ENCODE measurements at places on chromosomes 3 and 15.

- no peak for DNase-seq
These were observed 29.1 kb upstream of the PDZRN3 start for GRCh38 chr3:73653877-73654276.

DNA sequence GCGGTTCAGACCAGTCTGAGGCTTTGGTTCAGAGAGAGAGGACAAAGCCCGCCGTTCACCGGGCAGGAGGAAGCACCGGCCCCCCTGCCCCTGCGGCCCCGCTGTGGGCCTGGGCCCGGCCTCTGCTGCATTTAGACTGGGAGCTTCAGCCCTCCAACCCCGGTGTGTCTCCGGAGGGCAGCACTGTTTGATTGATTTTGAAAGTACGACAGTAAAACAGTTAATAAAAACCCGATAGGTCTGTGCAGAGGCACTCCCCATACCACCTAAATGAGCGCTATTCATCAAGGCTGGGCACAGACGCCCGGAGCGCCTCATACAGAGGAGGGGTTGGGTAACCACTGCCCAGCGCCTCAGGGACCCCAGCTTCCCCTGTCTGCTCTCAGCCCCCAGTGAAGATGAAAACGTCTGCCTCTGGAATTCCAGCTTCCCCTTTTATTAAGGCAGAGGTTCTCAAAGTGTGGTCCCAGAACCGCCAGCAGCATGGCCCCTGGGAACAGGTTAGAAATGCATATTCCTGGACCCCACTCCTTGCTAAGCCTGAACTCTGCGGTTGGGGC lies 256.7 kb upstream of the TLE3 start:
- DNase-seq = no peak

- no peak for DNase-seq
These were observed 36.5 kb upstream of the BCL2A1 start for GRCh38 chr15:80007532-80007931.

DNA sequence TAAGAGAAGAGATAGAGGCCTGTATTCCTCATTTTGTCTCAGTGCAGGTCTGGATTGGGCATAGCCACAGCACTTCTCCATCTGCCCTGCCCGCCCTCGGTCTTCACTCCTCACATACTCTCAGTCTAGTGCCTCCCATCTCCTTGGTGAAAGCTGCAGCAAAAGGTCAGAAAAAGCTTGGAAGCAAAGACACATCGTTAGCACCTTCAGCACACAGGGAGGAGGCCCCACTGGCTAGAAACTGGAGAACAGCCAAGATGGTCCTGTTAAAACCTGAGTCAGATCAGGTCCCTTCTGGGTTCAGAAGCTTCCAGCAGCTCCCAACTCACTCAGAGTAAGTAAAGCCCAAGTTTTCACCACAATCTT lies 1.6 kb upstream of the KLF15 start:
- DNase-seq = no peak

GRCh38 chr3:96416549-96417255 lies 397.7 kb upstream of the EPHA6 start:
- DNase-seq = no peak

- no peak for DNase-seq
These were observed 490.5 kb upstream of the NR2F2 start for GRCh38 chr15:95840004-95840403.

GRCh38 chr15:91522605-91523332 lies 330.7 kb upstream of the SLCO3A1 start:
- no peak for DNase-seq

DNA sequence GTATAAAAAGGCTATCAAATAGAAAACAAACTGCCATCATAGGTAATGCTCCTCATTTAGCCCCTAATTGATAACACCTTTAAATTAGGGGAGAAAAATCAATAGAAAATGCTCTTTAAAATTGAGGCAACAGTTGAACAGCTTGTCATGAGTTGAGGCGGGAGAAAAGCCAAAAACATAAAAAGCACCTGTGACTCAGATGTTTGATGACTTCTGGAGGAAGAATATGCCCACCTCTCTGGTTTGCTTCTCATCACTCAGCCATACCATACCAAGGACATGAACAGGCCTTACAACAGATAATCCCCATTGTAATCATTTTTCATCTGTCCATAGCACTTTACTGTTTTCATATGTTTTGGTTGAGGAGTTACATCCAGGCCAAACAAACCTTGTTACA lies 246.0 kb downstream of the MYRIP start:
- no peak for DNase-seq

DNA sequence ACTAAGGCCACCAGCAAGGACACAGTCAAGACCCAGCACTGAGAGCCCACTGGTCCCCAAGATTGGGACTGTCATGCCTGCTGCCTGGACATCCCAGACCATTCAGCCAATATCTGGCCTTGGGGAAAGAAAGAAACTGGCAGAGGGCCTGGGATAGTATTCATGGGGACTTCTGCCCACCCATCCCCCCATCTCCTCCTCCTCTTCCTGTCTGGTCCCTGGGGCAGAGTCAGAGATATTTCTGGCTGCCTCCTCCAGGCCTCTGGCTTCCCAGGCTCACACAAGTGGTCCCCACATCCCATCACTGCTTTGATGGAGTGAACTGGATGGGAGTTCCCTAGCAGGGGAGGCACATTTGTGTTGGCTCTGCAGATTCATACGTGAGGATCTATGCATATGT lies 4.2 kb upstream of the RASL12 start:
- no peak for DNase-seq

DNA sequence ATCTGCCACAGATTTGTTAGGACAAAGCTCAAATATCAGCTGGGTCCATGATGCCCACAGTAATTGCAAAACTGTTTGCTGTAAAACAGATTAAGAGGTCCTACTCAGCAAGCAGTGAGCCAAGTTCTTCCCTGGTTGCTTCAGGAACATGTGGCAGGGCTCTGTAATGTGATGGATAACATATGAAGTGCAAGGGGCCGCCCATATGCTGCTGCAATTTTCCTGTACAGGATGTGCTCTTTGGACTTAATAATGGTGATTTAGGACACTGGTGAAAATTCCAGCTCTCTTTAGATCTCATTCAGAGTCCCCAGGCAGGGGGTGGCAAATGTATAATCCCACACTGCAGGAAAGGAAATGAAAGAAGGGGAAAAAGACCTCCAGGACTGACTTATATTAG lies 289.4 kb downstream of the LSAMP start:
- DNase-seq = no peak

GRCh38 chr3:61597906-61598305 lies 36.5 kb downstream of the PTPRG start:
- no peak for DNase-seq

DNA sequence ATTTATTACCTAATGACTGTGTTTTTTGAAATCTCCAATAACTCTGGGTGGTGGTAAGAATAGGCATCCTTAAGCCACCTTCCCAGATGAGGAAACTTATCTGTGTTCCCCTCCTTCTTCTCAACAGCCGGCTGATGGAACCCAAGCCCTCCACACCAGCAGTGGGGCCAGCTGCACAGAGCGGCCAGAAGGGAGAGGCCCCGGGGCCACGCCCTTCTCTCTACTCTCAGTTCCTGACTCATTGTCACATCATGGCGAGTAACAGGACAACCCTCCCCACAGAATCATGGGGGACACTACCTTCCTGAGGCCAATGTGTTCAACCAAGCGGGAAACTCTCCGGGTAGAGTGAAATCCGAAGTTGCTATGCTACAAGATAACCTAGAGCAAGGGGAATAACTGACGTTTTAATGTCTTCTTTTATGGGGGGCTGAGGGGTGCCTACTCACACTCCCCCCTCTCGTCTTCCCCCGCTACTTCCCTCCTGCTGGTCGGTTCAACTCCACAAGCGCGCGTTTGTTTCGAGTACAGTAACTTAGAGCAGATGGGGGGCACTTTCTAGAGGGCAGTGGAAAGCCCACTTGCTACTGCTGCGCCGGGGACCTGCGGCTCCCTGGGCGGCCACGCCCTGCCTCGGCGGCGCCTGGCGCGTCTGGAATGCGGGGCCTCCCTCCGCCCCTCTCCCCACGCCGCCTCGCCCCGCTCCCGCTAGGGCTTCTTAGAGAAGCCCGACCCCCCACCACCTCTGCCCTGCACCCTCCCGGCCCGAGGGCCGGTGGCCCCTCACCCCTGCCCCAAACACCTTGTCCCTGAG lies 621 bp downstream of the ANXA2 start:
- peak; percentile 84 for DNase-seq

DNA sequence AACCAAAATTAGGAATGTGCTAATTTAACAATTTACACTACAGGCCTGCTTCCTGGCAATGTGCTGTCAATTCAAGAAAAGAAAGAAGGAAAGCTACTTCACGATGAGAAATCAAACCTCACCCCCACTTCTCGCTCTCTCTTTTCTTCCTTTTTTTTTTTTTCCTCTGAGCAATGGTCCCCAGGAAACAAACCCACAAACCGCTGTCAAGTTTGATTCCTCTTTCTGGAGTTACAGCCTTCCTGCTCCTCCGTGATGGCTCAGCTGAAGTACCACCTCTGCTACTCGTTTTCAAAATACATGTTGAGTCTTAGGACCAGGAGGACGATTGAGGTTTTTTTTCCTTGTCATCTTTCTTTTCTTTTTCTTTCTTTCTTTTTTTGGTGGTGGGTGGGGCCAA lies 3.4 kb upstream of the TRIM71 start:
- no peak for DNase-seq

DNA sequence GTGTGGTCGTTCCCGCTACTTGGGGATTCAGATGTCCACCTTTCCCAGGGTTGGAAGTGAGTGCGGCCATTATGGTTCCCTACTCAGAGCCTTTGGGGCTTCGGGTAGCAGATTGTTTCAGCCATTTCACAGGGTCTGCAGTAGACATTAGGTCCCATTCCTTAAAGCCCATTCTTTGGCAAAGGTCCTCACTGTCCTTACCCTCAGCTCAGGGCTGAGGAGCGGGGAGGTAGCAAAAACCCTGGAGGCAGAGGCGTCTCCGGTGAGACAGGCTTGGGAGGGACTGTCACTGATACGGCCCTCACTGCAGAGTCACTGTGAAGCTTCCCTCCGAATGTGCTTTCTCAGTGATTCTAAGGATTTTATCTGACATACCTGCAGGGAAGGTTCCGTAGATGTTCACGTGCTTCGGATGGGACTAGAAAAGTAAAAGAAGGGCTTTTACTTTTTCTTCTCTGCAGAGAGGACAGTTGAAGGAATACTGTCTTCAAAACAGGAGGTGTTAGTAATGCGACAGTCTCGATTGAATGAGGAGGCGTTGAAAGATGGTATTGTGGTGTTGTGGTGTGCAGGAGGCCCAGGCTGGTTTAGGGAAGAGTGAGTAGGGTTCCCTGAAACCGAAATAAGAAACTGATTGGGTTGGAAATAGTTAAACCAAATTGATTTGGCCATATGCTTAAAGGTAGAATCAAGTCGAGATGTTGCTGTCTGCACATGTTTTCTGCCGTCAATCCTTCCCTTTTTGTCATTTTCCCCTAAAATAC lies 630 bp downstream of the ATP6V1A start:
- no peak for DNase-seq

DNA sequence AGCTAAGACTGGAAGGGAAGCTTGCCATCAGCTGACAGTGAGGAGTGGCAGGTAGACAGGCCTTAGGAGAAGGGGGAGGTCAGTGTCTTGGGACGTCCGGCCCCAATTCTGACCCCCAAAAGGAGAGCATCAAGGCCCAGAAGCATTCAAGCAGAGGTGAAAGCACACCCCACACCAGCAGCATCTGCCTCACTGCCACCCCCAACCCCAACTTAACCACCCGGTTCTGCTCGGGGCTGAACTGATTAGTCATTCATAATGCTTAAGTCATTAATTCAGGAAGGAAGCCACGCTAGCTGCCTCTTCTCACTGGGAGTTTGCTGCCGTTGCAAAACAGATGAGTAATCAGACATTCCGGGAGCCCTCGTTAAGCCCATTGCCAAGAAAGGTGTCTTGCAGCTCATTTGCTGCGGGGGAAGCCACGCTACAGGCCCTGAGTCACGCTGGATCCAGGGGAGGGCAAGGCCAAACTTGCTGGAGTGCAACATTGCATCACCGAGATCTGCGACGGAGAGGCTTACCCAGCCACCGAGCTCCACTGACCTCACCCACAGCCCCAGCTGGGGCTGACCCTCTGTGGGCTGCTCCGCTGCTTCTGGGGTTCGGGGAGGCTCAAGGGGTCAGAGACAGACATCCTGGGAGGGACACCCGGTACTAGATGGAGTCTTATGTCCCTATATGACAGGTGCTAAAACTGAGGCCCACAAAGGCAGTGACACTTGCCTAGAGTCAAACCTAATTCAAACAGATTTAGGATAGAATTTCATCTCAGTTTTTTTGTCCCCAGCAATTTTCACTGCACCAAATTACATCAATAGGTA lies 46.4 kb upstream of the HES1 start:
- DNase-seq = peak; percentile 63

GRCh38 chr3:10226293-10226692 lies 22.0 kb upstream of the TATDN2 start:
- no peak for DNase-seq

DNA sequence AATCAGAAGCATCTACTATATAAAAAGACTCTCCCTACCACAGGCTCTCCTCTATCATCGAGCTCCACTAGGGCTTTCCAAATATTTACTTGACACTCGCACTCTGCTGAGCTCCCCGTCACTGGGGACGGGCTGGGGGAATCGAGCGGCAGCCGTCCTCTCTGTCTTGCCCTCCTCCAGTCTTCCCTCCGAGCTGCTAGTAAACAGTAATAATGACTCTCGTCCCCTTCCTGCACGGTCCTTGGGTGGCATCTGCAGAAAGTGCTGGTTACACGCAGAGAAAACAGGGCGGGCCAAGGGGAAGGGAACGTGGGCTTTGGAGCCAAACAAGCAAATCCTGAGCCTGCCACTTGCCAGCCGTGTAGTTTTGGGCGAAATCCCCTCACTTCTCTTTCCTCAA lies 96.6 kb downstream of the LRIG1 start:
- DNase-seq = no peak

GRCh38 chr15:96268442-96269204 lies 61.9 kb upstream of the NR2F2 start:
- DNase-seq = no peak

DNA sequence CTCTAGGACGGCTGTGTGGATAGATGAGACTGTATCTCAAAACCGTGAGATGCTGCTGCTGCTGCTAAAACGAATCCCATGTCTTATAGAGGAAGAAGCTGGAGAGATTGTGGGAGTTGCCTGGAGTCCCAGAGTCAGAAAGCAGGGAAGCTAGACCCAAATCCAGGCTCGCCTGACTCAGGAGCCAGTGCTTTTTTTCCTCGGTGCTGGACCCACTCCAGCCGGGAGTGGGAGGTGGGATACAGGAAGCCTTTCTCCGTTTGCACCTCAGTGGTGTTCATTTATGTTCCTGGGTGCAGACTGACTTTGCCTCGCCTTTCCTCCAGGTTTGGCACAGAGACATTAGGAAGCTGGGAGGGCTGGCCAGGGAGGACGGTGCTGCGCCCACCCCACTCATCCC lies 150.9 kb upstream of the LINGO1 start:
- no peak for DNase-seq
